ENCODE measurements at places on chromosomes 7 and 10.

DNA sequence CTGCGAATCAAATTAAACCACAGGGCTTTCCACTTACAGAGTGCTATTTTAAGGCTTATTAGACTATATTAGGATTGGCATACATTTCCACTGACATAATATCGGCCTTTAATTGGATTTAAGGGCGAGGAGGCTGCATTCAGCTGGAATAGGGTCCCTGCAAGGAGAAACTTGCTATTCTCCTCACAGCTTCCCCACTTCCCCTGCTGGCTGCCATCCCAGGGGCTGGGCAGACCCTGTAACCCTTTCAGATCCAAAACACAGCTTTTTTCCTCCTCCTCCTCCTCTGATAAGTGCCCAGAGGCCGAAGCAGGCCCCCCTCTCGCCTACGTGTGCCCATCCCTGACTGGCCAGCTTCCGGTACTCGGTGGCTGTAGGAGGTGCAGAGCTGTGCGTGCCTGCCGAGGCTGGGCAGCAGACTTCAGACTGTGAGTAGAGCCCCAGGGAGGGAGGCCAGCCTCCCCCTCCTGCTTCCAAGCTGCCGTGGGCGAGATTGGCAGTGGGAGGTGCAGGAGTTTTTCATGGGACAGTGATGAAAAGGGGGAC, 224.2 kb downstream of the PLXNA4 start:
- no peak for DNase-seq

- no peak for DNase-seq
Measured at GRCh38 chr10:34045571-34046190, 711.2 kb upstream of the NRP1 start.

- no peak for DNase-seq
Measured at GRCh38 chr7:104981672-104982037, 32.4 kb upstream of the KMT2E start.

GRCh38 chr10:43407576-43408330, 1.2 kb downstream of the HNRNPF start:
- DNase-seq = peak; percentile 93

DNA sequence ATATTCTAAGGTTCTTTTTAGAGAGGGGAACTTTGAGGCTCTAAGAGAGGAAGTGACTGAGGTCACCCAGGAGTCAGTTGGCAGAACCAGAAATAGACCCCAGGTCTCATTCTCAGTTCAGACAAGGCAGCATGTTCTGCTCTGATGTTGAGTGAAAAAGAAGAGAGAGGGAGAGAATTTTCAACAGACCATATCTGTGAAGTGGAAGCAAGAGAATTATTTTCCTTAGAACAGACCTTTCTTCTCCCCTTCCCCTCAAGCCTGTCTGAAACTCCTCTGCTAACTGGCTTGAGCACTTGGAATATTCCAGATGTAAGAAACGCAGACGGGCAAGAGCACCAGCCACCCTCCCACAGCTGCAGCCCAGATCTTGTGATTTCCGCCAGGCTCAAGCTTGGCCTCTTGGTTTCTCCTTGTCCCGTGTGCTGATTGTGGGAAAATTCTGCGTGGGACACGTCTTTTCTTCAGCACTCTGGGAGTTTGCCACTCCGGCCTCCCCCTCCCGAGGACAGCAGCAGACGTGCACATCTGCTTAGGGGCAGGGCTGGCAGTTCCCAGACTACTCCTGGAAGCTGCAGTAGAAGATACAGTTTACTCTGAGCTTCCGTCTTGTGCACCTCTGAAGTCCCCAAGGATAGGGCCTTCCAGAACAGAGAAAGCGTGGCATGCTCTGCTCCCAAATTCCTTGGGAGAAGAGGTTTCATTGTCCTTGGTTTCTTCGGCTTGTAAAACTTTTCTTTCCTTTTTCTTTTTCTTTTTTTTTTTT, 22.7 kb upstream of the IKZF1 start:
- no peak for DNase-seq

DNA sequence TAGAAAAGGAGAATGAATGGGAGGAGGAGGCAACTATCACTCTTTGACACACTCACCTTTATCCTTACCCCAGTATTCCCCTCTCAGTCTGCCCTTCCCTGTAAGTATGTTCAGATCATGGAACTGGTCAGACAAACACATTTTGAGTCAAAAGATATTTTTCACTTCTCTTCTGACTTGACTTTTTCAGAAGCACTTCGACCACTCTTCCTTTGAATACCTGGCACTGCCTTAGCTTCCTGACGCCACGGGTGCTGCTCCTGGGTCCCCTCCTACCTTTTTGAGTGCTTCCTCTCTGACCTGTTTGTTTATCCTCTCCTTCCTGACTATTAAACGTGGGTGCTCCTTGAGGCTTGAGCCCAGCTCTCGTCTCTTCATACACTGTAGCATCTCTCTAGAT, 19.8 kb upstream of the C10orf67 start:
- no peak for DNase-seq

DNA sequence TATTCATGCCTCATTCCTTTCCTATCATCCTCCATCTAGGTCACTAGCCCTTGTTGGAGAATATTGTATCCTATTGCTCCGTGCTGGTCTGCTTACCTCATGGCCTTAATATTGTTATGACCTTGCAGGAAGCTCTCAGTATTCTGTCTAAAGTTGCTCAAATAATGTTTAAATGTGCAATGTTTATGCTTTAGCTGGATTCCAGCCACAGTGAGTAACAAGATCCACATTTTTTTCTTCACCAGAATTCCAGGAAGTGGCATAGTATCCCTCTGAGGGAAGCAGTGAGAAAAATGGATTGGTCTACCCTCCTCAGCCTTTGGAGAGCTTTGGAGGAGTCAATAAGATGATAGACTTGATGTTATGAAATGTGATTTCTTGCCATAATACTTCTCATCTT, 402.6 kb downstream of the NRG3 start:
- no peak for DNase-seq

DNA sequence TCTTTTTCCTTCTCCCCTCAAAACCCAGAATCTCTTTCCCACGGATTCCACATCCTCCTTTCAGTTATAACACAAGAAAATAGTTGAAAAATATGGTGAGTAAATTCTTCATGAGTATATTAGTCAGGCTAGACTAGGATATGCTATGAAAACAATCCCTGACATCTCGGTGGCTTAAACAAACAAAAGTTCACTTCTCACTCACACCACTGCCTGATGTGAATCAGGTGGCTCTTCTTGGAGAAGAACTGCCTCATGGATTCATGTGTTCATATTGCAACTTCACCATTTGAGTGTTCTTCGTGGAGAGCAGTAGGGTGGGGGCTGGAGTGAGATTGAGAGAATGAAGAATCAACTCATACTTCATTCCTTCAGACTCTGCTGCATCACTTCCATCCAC, 204.1 kb downstream of the PHF14 start:
- DNase-seq = no peak

- DNase-seq = no peak
Measured at GRCh38 chr10:30974773-30975415, 56.8 kb downstream of the ZNF438 start.

DNA sequence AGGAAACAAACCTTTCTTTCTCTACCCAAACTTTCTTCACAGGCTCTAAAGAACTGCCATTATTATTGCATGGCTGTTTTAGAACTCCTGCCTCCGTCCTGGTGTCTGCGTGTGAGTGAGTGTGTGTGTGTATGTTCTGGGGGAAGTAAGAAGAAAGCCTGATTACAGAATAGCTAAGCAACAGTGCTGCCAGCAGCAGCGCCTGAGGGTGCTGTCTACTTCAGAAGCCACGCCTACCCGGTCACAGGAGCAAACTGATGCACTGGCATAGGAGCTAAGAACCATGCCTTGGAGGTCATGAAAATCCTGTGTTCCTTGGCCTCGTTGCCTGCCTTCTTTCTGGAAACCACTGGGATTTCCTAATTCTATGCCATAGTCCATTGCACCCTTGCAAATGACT, 25.2 kb downstream of the LIPK start:
- no peak for DNase-seq

- no peak for DNase-seq
Measured at GRCh38 chr7:22250390-22250789, 106.6 kb downstream of the RAPGEF5 start.

DNA sequence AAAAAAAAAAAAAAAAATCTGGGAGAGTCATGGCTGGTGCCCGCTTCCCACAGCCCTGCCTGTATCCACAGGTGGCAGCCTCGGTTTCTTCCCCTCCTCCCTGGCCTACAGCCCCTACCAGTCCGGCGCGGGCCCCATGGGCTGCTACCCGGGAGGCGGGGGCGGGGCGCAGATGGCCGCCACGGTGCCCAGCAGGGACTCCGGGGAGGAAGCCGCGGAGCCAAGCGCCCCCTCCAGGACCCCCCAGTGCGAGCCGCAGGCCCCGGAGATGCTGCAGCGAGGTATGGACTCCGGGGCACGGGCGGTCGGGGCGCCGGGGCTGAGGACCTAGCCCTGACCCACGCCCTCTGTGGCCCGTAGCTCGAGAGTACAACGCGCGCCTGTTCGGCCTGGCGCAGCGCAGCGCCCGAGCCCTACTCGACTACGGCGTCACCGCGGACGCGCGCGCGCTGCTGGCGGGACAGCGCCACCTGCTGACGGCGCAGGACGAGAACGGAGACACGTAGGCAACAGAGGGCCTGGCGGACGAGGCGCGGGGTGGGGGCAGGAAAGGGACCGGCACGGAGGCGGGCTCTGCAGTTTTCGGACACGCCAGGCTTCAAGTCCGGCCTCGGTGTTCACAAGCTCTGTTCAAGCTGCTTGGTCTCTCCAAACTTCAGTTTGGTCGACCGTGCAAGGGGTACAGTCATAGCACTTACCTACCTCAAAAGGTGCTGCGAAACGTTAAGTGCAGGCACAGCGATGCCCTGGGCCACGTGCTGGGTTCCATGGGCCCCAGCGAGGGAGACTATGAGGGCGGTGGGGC, 3.9 kb downstream of the NFKB2 start:
- DNase-seq = peak; percentile 92

GRCh38 chr10:23293145-23293724, 51.4 kb downstream of the C10orf67 start:
- no peak for DNase-seq

GRCh38 chr7:117929237-117929636, 56.0 kb upstream of the CTTNBP2 start:
- no peak for DNase-seq

- DNase-seq = peak; percentile 15
Measured at GRCh38 chr10:122476333-122476695, 15.0 kb downstream of the HTRA1 start.

- DNase-seq = no peak
Measured at GRCh38 chr10:88116971-88117626, 253.7 kb downstream of the PTEN start.

DNA sequence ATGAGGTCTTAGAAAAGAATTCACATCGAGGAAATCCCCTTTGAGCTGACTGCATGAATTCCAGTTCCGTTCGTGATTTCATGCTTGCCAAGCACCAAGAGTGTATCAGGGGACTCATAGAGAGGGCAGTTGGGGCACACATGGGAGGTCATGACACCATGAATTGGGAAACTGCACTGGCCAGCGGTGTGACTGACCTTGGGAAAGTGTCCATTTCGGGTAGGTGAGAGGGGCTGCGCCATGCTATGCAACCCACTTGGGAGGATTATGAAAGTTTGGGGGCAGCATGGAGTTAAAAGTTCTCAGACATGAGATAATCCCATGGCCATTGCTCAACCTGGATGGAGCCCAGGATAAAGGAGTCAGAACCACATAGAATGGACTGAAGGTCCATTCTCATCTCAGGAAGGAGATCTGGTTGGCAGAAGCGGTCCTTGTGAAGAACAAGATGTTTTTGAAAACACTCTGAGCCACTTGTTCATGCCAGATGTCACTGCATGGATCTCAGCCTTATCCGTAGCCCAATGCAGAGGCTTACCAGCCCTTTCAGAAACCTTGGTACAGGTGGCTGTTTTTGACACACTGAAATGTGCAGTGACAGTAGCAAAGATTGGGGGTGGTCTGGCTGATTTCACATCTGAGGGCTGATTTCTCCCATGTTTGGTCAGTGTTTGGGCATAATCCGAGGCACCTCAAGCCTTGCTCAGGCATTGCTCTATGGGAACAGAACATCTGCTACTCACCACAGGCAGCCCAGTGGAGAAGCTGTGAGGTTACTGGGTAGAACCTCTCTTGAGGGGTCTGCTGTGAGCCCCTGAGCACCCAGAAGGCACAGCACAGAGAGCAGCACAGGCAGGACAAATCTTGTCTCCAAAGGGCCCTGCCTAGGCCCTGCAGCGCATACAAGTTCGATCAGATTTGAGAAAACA, 252.3 kb downstream of the CXCL12 start:
- no peak for DNase-seq

GRCh38 chr10:124414076-124414475, 4.6 kb downstream of the OAT start:
- DNase-seq = no peak

- DNase-seq = no peak
Measured at GRCh38 chr7:151572136-151572535, 52.4 kb upstream of the RHEB start.

- DNase-seq = no peak
Measured at GRCh38 chr7:88015309-88015708, 81.3 kb downstream of the ADAM22 start.

DNA sequence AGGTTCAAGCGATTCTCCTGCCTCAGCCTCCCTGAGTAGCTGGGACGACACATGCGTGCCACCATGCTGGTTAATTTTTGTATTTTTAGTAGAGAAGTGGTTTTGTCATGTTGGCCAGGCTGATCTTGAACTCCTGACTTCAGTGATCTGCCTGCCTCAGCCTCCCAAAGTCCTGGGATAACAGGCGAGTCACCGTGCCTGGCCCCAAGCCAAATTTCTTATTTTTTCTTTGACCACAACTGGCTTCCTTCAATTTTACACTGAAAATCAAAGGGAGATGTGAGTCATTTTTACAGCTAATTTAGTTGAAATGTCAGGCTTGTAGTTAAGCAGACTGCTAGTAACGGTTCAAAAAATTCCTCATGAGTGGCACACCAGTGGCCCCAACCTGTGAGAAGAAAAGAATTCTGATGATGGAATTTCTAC, 7.8 kb downstream of the RNF216 start:
- no peak for DNase-seq

DNA sequence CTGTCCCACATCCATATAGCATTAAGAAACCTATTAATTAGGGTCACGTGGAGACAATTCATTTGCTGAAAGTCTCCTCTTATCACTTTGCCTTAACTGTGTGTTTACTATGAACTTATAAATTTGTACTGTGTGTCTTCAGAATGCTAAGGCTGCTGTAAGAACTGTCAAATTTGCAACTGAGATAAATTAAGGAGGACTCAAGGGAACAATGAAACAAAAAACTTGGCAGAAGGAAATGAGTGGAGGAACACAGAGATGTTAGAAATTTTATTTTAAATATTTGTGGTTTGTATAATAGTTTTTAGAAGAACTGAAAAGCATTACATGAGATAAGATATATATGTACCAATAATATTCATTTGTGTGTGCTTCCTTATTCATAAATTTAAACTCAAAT, 1005.3 kb upstream of the SORCS1 start:
- no peak for DNase-seq

- DNase-seq = no peak
Measured at GRCh38 chr7:73723813-73724212, 4.3 kb upstream of the STX1A start.

All from femur (tissue), 1 donor.